Activated CD4-positive, alpha-beta T cell treated with anti-CD3 and anti-CD28 coated beads for 24 hours (primary cell): ENCODE measurements at places on chromosomes 6 and 20.

DNA sequence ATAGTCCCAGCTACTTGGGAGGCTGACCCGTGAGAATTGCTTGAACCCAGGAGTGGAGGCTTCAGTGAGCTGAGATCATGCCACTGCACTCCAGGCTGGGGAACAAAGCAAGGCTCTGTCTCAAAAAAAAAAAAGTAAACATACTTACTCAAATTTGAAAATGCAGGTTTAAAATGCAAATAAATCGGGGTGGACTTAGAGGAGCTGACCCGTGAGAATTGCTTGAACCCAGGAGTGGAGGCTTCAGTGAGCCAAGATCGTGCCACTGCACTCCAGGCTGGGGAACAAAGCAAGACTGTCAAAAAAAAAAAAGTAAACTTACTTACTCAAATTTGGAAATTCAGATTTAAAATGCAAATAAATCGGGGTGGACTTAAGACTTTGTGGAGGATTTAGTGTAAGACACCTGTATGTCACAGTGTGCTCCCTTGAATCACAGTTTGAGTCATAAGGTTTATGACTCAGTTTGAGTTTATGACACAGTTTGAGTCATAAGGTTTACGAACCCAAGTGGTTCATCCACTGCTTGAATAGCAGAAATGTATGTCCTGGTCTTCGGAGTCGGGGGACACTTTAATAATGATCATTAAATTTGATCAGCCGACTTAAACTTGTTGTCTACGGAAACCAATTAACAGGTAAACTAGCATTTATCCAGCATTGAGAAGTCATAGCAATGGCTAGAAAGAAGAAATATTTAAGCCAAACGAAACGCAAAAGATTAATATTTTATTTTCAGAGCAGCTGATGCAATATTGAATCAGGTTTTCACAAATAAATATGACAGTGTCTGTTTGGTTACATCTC is 6.8 kb upstream of the MRPS10 start:
- DNase-seq, result no peak

DNA sequence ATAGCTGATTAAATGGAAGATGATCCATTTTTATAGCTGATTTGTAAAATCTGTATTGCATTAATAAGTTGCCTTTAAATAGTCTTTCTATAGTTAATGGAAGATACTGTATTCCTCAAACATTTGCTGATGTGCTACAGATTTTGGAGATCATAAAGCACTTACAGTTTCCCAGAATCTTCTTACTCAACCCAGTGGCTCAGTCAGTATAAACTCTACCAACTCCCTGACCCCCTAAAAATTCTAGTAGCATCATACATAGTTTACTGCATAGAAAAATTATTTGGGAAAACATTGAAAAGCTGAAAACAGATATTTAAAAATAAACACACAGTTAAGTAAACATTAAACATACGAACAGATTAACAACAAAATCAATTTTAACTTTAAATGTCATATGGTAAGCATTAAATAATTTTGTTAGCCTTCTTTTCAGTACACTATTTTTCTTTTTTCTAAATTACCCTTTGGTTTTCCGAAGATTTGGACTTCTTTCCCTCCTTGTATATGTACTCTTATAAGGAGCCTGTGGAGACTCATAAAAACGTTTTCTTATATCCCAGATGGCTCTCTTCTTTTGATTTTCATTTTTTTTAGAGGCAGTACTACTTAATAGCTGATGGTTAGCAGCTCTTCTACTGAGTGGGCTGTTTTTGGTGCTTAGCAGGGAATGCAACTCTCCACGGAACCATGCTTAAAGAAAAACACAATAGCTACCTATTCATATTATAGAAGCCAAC is 62.7 kb upstream of the BMP5 start:
- no peak for DNase-seq

- no peak for DNase-seq
Observed at GRCh38 chr6:157813750-157814455, 9.1 kb upstream of the SNX9 start.

DNA sequence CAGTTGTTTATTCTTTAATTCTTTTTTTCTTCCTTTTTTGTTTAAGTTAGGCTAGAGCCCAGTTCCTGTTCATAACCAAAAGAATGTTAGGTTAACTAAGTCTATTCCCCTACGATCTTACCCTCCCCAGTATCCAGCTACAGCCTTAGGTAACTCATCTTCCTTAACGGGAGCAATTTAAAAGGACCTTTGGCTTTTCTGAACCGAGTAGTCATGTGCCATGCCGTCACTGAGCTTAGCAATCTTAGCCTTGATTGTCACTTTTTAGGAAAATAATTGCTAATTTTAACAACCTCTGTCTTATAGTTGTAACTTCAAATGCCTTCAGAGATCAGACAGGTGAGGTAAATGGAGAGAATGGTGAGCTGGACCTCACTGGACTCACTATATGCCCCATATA is 6.2 kb downstream of the METTL24 start:
- DNase-seq, result no peak

DNA sequence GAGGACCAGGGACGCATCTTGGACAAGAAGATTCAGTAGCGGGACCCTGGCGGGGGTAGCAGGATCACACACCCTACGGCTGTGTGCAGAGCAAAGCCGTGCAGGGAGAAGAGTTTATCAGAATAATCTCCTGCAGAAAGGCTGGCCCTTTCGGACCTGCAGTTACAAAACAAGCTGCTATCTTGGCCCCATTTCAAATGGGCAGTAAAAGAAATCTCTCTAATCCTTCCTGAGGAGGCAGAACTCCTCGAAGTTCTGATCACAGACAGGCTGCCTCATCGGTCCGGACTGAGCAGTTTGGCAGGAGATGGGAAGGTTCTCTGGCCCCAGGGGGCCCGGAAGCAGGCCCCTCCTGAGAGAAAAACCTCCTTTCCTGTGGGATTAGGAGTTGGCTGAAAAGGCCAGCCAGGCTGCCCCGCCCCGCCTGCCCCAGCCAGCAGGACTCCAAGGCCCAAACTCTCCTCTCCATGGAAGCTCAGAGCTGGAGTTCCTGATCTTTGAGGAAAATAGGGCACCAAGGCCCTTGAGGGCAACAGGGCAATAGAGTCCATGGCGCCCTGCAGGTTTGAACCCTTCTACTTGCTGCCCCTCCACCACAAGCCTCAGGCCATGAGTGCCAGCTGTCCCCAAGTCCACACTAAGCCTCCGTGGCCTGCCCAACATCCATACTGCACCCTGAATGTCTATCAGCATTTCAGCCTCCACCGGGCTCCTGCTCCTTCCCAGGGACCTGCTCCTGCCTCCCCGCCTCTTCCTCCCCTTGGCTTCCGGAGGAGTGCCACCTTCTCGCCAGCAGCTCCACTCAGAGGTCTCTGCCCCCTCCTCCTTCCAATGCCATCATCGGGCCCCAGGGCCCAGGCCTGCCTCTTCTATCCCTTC is 141.3 kb downstream of the PREX1 start:
- no peak for DNase-seq

- DNase-seq, result no peak
Observed at GRCh38 chr6:126781582-126781981, 336.9 kb upstream of the RSPO3 start.

- no peak for DNase-seq
Observed at GRCh38 chr6:35057449-35058357, 83.4 kb downstream of the TCP11 start.

GRCh38 chr6:33191383-33192104 is 723 bp downstream of the COL11A2 start:
- no peak for DNase-seq

DNA sequence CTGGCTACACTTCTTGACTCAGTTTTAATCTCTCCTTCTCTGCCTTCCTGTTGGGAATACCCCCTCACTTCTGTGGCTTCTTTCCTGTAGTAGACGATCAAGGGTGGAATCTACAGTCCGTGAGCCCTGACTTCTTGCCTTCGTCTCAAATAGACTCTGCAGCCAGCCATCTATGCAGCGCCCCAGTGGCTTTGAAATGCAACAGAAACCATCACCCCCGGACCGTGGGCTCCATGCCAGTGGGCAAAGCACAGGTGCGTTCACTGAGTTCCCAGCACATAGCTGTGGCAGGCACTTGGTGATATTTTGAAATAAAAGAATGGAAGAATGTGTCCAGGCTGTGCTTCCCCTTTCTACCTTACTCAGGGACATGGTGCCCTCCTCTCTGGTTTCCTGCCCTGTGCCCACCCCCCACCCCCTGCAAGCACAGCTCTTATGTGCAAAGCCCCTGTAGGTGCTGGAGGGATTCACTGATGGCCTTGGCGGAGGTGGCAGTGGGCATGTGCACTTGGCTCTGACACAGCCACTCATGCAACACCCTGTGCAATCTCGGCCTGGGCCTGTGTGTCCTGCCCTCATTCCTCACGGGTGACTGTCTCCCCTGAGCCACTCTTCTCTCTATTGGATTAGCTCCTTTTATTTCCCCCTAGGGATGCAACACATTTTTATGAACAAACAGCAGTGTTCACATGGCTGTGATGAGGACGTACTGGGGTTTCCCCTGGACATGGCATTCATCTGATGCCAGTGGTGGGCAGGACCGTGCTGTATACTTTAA is 5.5 kb upstream of the CDSN start:
- no peak for DNase-seq

- DNase-seq, result peak; percentile 70
Observed at GRCh38 chr6:158817728-158818580, 1.2 kb downstream of the EZR start.

GRCh38 chr6:87070741-87071140 is 24.2 kb downstream of the CGA start:
- no peak for DNase-seq

- no peak for DNase-seq
Observed at GRCh38 chr6:74091136-74091793, 395.3 kb downstream of the CD109 start.

- no peak for DNase-seq
Observed at GRCh38 chr6:16440636-16441212, 202.3 kb downstream of the GMPR start.

DNA sequence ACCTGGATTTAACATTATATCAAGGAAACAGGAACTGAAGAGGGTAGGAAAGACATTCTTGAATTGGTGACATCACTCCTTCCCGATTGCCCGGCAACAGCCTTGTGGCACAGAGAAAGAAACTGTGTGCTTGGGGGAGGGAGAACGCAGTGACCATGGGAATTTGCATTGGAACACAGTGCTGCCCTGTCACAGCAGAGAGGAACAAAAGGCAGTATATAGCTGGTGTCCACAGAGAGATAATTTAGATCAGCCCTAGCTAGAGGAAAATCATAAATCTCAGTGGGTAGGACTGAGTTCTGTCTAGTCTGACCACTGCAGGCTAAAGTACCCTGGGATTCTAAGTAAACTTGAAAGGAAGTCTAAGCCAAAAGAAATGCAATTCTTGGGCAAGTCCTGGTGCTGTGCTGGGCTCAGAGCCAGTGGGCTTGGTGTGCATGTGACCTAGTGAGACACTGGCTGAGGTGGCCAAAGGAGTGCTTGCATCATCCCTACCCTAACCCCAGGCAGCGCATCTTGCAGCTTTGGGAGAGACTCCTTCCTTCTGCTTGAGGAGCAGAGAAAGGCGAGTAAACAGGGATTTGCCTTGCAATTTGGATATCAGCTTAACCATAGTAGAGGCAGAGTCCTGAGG is 697.6 kb downstream of the HACE1 start:
- DNase-seq, result no peak

GRCh38 chr6:137870744-137871247 is 3.7 kb downstream of the TNFAIP3 start:
- DNase-seq, result no peak

DNA sequence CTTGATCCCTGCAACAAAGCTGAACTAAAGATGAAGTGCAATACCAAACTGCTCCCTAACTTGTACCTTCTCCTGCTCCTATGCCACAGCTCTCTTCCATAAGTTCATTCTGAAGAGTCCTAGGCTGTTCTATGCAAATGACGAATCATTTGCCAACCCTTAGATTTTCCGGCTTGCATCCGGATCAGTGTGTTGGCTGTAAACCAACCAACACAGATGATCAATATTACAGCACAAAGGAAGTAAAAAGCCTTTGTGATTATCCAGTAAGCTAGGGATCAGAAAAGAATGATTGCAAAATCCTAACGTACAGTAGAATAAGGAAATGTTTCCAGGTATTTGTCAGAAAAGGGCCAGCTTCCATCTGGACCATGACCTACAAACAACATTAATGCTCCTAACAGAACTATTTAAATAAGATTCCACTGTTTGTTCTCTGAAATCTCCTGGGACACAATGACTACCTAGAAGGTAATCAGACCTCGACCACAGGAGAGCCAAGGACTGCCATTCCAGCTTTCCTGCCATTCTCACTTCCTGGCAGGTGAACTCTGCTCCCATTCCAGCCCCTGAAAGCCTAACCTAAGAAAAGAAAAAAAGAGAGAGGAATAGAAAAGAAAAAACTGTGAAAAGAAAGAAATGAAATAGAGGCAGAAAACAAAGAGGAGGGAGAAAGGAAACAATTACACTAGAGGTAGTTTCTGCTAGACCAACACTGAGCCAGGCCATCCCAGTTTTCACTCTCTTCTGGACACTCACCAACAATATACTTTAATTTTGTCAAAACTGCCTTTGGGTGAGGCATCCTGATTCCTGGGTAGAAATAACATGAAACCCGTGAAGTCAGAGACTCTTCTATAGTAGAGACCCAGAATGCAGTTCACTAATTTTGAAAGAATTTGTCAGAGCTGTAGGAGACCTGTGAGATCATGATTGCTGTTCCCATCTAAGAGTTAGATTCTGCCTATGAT is 19.7 kb downstream of the GMDS start:
- DNase-seq, result no peak

DNA sequence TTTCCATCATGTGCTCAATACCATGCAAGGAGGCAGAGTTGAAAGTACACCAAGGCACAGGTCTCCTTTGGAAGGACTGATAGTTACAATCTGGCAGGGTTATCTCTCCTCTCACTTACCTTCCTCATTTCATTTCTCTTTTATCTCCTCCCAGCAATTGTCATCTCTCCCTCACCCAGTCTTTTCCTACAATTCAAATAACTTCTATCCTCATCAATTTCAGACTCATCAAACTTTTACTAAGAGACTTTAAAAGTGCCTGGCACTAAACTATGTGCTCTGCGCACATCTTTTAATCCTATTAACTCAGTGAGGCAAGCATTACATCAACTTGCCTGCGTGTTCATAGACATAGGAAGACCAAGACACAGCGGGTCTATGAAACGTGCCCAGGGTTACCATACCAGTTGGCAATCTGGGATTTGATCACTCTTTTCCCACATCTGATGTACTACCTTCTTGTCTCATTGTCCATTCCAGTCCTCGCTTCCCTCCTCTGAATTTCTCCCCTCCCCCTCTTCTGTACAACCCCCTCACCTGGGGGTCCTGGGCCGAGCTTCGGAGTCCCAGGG is 1.2 kb downstream of the VARS1 start:
- no peak for DNase-seq

- DNase-seq, result peak; percentile 49
Observed at GRCh38 chr6:34484899-34485298, 19.0 kb downstream of the PACSIN1 start.

GRCh38 chr6:163605385-163606097 is 191.0 kb downstream of the QKI start:
- no peak for DNase-seq

- no peak for DNase-seq
Observed at GRCh38 chr20:8527998-8528723, 396.1 kb downstream of the PLCB1 start.

GRCh38 chr6:9334979-9335378 is 899.6 kb upstream of the SLC35B3 start:
- no peak for DNase-seq
